Right lung (tissue), 10 donors: ENCODE measurements at places on chromosomes 2 and 18. TPM values are rescaled to one million over a fixed set of nuclear protein-coding genes. Genes with fewer than 3 reads are reported as not detected.

DNA sequence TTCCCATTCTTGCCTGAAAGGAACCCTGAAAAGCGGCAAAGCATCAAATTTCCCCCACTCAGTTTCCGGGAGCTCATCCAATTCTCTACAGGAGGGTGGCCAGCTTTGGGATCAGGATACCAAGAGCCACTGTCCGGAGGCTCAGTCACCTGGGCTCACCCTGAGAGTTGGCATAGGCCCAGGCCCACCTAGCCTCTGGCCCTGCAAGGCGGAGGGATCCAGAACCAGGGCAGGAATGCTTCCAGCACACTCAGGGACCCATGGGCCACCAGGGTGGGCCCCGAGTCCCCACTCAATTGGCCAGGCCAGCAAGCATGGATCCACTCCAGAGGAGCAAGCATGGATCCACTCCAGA is 432.9 kb upstream of the MYT1L start:
- no peak for DNase-seq

GRCh38 chr18:62790871-62791772 is 75.8 kb downstream of the PHLPP1 start:
- DNase-seq = no peak

The RFTN2 gene
- polyA plus RNA-seq = 17.7 TPM

The TFPI gene
- 128 TPM for polyA plus RNA-seq

DNA sequence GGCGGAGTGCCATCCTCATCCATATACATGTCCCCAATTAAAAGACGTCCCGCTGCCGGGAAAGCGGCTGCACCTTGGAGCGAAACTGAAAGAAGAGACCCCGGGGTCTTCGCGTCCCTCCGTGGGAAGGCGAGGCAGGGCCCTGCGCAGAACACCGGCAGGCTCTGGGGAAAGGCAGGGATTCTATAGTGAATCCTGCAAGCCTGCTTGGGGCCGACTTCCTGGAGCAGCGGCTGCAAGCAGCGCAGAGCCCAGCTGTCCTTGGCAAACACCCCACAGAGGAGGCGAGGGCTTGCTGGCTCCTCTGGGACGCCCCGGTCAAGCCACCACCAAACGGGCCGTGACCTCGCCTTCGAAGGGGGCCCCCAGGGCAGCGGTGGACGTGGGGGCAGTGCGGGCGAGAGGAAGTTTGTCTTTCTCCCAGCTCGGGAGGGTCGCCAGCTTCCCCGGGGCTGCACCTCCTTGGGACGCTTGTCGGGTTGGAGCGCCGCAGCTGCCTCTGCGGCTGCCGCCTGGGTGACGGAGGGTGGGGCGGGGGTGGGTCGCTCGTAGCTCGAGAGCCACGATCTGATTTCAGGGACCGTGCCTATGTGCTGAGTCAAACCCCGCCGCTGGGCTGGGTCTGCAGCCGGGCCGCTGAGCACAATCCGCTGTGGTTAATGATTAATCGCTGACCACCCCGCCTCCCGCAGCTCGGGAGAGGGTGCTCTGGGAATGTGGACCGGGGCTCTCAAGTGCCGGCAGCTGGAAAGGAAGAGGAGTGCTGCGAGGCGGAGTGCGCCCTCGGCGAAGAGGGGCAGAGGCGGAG is 486 bp upstream of the GPR39 start:
- peak; percentile 82 for DNase-seq

DNA sequence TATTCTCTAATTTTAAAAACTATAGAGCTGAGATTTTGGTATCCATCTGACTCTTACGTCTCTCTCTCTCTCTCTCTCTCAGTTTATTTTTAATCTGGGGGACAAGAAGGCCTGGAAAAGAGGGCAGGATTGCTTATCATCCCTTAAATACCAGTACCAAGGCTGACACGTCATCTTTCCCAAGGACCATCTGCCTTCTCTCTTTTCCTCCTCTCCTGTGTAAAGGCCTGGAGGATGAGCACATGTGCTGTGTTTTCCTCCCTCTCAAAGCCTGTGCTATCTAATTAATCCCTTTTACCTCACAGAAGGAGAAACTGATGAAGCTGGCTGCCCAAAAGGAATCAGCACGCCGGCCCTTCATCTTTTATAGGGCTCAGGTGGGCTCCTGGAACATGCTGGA is 7.3 kb downstream of the IL37 start:
- no peak for DNase-seq

- no peak for DNase-seq
Observed at GRCh38 chr2:196143730-196144131, 27.6 kb downstream of the STK17B start.

GRCh38 chr2:133791191-133791590 is 222.9 kb upstream of the NCKAP5 start:
- no peak for DNase-seq

GRCh38 chr18:12428923-12429322 is 21.2 kb downstream of the PRELID3A start:
- DNase-seq = no peak

- DNase-seq = no peak
Observed at GRCh38 chr2:23069923-23070322, 315.1 kb upstream of the KLHL29 start.

DNA sequence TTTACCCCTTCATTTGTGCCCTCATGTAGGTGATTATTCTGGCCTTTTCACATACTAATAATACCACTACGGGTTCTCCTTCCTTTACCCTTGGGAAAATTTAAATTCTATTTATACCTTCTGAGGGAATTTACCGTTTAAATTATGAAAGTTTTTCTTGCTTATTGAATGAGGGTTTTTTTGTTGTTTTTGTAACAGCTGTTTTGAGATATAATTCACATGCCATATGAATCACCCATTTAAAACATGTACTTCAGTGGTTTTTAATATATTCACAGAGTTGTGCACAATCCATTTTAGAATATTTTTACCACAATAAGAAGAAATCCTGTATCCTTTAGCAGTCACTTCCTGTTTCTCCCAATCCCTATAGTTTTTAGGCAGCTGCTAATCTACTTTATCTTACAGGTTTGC is 54.7 kb downstream of the EML4 start:
- no peak for DNase-seq

- no peak for DNase-seq
Observed at GRCh38 chr2:211822686-211823335, 715.8 kb downstream of the ERBB4 start.

The ANKRD29 gene
- 73.8 TPM for polyA plus RNA-seq

DNA sequence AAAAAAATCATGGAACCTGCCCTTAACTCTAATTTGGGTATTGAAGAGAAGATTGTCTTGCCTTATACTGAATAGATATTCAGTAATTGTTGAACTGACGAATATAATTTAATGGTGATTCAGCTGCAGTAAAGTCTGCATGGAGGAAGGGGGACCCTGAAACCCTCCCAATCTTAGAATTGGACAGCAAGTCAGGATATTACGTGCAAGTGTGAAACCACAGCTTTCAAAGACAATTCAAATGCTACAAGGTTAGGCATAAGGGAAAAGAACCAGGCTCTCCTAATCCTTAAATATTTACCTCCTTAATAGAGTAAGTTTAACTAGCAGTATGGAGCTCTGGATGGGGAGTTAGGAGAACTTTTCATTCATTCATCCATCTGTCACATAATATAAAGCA is 226.9 kb upstream of the TNP1 start:
- DNase-seq = no peak

- DNase-seq = no peak
Observed at GRCh38 chr2:180158961-180159360, 151.9 kb upstream of the CWC22 start.

The SGPP2 gene
- 3.0 TPM for polyA plus RNA-seq

GRCh38 chr2:187769437-187769836 is 215.2 kb upstream of the TFPI start:
- DNase-seq = no peak

The PRSS56 gene
- not detected for polyA plus RNA-seq

GRCh38 chr2:63049211-63049969 is 1.2 kb upstream of the OTX1 start:
- no peak for DNase-seq

The AFF3 gene
- polyA plus RNA-seq = 21.3 TPM

GRCh38 chr2:29010946-29011345 is 29.8 kb downstream of the TOGARAM2 start:
- no peak for DNase-seq

The LYPD6 gene
- polyA plus RNA-seq = 14.7 TPM

The AQP4 gene
- 30.6 TPM for polyA plus RNA-seq

DNA sequence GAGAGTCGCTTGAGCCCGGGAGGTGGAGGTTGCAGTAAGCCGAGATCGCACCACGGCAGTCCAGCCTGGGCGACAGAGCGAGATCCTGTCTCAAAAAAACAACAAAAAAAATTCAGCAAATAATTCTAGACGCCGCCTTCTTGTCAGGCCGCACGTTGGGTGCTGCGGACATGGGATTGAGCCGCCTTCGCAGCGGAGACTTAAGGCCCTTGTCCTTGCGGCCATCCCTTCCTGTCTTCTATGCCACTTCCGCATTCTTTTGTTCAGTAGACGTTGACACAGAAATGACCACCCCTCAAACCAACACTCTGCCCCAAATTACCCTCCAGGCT is 15.8 kb downstream of the PTPN18 start:
- no peak for DNase-seq

DNA sequence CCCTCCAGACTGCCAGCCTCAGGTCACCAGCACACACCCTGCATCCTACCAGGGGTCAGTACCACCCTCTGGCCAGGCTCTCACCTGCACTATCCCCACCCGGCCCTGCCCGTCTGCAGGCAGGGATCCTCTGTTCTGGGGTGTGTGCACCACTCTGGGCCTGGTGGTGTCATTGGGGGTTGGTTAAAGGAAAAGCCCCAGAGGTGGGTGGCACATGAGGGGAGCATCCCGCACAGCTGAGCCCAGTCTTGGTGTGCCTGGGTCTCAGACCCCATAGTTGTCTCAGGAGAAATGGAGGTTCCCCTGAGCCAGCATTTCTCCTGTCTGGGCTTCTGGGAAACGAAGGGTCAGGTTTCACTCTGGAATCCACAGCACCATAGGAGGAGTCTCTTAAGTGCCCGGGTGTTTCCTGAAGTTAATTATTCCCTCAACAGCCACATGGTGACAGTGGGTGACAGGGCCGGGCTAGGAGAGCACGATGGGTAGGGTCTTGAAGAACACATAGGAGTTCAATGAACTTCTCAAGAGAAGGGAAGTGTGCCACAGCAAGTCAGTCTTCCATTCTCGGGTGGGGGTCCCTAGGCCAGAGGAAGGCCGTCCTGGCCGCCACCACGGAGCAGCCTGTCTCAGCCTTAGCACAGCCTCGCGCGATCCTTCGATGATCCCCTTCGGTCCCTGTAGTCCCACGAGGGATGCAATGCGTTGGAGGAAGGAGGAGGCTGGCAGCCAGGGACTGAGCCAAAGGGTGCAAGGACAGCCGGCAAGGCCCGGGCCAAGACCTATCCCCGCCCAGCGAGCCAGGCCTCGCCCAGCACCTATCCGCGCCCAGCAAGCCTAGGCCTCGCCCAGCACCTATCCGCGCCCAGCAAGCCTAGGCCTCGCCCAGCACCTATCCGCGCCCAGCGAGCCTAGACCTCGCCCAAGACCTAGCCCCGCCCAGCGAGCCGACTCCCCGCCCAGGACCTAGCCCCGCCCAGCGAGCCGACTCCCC is 1.1 kb upstream of the FARP2 start:
- peak; percentile 40 for DNase-seq

DNA sequence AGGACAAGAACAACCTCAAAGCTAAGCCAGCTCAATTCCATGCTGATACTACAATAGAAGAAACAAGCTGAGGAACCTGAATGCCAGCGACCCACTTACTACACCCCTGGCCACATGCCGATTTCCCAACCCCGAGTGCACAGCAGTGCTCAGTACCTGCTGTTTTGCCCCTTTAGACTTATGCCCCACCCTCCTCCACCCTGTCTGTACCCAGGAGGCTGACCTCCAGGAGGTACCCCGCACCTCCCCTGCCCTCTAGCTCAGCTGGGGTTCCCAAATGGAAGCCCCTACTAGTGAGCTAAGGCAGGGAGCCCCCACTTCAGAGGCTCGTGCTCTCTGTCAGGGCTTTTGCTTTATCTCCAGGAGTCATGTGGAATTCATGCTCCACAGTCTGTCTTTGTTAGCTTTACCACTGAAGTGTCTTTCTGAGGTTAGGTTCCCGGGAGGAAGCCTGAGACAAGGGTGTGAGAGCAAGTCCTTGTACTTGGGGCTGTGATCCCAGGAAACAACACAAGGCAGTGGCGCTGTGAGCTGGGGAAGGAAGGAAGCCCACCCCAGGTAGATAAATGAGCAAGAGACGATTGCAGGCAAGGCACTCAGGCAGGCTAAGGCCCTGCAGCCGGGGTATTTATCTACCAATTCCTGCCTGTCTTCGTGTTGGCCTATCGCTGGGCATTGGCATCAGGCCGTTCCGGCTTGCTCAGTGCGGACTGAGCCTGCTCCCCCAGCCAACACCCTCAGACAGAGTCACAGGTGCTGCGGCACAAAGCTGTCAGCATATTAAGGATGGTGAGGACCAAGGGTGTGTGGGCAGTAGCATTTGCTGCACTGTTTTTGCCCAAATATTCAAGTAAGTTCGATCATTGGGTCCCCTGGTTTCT is 220.5 kb downstream of the CYP26B1 start:
- no peak for DNase-seq

The MYO3B gene
- 3.2 TPM for polyA plus RNA-seq

GRCh38 chr2:100944617-100945432 is 57.3 kb upstream of the RPL31 start:
- DNase-seq = no peak

DNA sequence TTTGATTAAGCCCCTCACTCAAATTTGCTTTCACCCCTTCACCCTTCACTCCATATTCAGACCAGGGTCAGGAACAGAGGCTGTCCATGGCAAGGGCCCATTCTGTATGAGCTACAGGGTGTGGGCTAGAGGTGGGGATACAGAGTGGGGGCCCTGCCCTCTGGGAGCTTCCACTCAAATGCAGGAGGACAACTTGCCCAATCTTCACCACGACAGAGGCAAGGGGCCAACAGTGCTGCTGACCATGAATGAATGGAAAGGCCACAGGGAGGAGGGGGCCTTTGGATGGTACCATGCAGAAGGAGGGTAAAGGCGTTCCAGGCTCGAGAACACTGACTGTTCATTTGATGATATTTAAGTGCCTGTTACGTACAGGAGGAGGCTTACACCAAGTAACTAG is 22.8 kb downstream of the ADRA2B start:
- no peak for DNase-seq

DNA sequence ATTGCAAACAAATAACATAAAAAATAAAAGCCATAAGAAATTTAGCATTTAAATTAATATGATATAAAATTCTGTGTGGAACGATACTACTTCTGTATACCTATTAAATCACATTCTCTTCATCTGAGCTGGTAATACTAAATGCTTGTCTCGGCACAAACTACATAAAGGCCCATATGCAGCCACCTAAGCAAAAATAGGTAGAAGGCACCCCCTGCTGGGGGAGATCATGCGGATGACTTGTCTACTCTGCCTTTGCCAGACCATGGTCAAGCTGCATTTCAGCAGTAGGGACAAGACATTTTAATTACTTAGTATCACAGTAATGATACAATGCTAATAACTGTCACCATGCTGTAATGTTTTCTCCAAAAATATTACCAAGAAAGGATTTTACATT is 108.0 kb downstream of the CDH19 start:
- peak; percentile 58 for DNase-seq

GRCh38 chr2:9025746-9026145 is 22.3 kb upstream of the MBOAT2 start:
- no peak for DNase-seq

GRCh38 chr2:16755442-16755841 is 89.8 kb upstream of the CYRIA start:
- no peak for DNase-seq

GRCh38 chr2:31956312-31956711 is 54.5 kb downstream of the MEMO1 start:
- DNase-seq = no peak

- no peak for DNase-seq
Observed at GRCh38 chr2:67463810-67464209, 66.7 kb downstream of the ETAA1 start.

GRCh38 chr18:42292654-42293053 is 337.6 kb downstream of the PIK3C3 start:
- no peak for DNase-seq

GRCh38 chr2:226981791-226982326 is 146.0 kb downstream of the RHBDD1 start:
- no peak for DNase-seq

The ARHGEF33 gene
- polyA plus RNA-seq = 2.2 TPM
